ENCODE measurements at places on chromosomes 7 and 10. TPM values are rescaled to one million over a fixed set of nuclear protein-coding genes. Genes with fewer than 3 reads are reported as not detected.

AMPH gene
- total RNA-seq: 0.26 TPM

GRCh38 chr10:124903111-124903510 lies 38.8 kb upstream of the ZRANB1 start:
- no peaks in the 10 kb centered on the region for H3K4me1 ChIP-seq
- H3K27ac ChIP-seq: no peak overlapping the region
- no peaks in the 10 kb centered on the region for H3K27me3 ChIP-seq
- no peak overlapping the region for H3K4me3 ChIP-seq

STRIP2 gene
- 0.22 TPM for total RNA-seq

DNA sequence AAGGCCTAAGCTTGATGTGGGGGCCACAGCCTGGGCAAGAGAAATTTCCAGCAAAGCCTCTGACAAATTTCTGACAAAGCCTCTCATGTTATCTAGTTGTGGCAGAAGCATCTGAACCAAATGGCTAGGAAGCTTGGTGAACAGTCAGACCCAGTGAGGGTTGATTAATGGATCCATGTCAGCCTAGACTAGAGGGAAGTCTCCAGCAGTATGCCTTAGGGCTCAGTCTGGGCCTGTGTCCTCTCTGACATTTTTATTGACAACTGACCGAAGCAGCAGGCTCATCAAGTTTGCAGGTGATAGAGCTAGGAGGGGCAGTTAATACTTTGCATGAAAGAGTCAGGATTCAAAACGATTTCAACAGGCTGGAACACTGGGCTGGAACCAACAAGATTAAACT lies 25.3 kb downstream of the HIF1AN start:
- no peak for DNase-seq
- H3K36me3 ChIP-seq: no peaks in the 10 kb centered on the region
- H3K27ac ChIP-seq: no peak overlapping the region
- no peaks in the 10 kb centered on the region for H3K27me3 ChIP-seq
- H3K4me3 ChIP-seq: no peak overlapping the region

- H3K36me3 ChIP-seq: no peaks in the 10 kb centered on the region
- no peak within 1 kb of the TSS for H3K27ac ChIP-seq
- H3K27me3 ChIP-seq: no peaks in the 10 kb centered on the region
Measured at GRCh38 chr7:138797715-138798320, at the start of the genes ATP6V0A4 and TMEM213. Gene ATP6V0A4 (minus strand): TSS chr7:138798196. CDS start chr7:138771247, 26,949 bp downstream. Gene TMEM213 (plus strand): TSS chr7:138797994. CDS start chr7:138798105, 111 bp downstream.

DNA sequence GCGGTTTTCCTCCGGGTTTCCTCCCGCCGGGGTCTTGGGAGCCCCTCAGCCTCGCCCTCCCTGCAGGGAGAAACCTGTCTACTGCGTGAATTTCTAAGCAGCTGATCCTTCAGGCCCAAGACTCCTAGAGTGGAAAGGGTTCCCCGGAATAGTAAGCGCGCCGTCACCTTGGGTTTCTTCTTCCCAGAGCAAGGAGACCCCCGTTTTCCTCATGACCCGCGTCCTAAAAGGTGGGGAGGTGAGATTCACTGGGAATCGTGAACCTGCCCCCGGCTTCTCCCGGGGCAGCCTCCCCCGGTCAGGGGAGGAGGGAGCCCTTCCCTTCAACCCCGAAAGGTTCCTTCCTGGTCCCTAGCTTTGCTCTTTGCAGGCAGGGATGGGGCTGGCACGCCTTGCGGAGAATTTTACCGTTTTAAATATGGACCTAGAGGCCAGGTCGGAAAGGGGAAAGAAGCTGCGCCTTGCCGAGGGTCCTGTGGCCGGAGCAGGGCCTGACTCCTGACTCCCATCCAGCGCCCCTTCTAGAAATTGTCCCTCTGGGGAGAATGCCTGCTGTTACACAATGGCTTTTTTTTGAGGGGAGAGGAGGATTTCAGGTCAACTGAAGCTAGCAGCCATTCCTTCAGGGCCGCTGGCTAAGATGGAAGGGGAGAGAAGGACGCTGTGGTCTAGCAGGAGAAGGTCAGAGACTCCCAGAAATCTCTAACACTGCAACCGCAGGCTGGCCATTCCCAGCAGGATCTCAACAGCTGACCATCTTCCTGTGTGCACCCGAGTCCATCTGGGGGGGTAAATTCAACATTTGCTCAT lies 11.6 kb upstream of the MNX1 start:
- H3K4me1 ChIP-seq: peaks cover 14% of the 10 kb centered on the region
- H3K36me3 ChIP-seq: no peaks in the 10 kb centered on the region
- peaks cover 46% of the 10 kb centered on the region for H3K27me3 ChIP-seq
- no peak for DNase-seq
- no peak overlapping the region for H3K4me3 ChIP-seq
- no peak overlapping the region for H3K27ac ChIP-seq

DNA sequence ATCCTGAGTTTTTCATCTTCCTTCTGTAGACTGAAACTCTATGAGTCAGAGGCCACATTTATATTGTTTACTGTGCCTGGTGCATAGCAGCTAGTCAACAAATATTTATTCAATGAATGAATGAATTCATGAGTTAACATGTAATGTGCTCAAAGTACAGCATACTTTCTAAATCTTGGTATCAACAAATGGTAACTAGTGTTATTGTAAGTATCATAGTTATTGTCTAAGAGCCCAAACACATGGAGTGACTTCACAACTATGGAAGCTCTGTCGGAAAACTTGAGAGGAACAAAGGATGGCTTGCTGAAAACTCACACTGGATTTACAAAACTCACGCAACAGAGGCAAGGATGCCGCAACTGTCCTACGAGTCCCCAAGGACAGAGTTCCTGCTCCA lies 35.9 kb downstream of the DENND2A start:
- no peak overlapping the region for H3K4me3 ChIP-seq
- H3K27ac ChIP-seq: no peak overlapping the region

DNA sequence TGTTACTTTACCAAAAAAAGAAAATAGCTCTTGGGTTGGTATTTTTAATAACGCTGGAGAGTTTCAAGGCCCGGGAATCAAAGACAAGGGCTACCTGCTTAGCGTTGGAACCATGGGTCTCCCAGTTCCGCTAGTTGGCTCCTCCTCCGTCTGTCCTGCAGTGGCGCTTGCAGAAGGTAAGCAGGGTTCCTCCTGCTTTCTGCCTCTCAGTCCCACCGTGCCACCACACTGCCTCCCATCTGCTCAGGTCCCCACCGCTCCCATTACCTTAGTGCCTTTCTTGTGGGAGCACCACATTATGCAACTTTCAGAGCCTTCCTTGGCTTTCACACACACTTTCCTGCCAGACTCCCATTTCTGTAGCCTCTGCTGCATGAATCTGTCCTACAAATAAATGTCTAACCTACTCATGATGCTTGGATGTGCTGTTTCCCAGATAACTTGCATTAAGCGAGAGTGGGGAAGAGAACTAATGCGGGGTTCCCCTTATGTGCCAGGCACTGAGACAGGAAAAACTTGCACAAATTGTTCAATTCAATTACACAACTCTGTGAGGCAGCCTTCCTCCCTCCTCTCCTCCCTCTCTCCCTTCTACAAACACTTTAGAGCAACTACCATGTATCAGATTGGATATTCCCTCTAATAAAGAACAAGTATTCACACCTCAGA lies 124.5 kb downstream of the AOAH start:
- no peak overlapping the region for H3K4me3 ChIP-seq
- H3K27ac ChIP-seq: no peak overlapping the region
- no peaks in the 10 kb centered on the region for H3K4me1 ChIP-seq
- no peaks in the 10 kb centered on the region for H3K27me3 ChIP-seq
- no peak for DNase-seq
- no peaks in the 10 kb centered on the region for H3K36me3 ChIP-seq

DNA sequence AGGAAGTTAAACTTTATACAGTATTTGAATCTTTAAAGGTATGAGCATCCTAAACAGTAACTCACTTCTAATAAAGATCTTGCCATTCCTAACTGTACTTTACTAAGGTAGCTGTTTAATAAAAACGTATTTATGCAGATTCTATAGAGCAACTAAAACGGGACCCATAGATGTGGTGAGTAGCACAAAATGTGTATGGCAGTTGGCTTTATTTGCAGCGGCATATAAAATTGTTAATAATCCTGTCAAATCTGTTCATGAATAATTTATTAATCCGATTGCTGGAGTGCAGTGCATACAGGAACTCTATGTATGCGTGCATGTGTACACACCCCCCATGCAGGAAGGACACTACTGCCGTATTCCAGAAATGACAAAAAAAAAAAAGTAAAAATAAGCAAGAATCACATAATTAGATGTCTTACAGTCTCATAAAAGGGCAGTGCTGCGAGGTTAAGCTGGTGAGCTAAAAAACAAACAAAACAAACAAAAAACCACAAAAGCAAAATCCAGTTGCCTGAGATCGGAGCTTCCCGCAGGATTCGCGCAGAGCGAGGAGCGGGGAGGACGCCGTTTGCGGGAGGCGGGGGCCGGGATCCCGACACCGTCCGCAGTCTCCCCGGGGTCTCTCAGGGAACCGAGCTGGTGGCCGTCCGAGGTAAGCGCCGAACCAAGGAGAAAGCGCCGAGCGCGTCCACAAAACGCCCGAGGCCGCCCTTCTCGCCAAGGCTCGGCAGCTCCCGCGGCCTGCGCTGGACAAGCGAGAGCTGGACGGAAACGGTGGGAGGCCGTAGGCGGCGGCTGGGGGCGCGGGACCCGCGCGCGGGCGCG lies 518 bp upstream of the COMMD3 start:
- no peak for DNase-seq
- H3K4me3 ChIP-seq: peak overlapping the region; percentile 72
- H3K4me1 ChIP-seq: peaks cover 37% of the 10 kb centered on the region
- peak overlapping the region; percentile 71 for H3K27ac ChIP-seq
- H3K36me3 ChIP-seq: no peaks in the 10 kb centered on the region

GRCh38 chr10:54198051-54198450 lies 603.0 kb downstream of the PCDH15 start:
- no peak overlapping the region for H3K27ac ChIP-seq
- no peak for DNase-seq

DNA sequence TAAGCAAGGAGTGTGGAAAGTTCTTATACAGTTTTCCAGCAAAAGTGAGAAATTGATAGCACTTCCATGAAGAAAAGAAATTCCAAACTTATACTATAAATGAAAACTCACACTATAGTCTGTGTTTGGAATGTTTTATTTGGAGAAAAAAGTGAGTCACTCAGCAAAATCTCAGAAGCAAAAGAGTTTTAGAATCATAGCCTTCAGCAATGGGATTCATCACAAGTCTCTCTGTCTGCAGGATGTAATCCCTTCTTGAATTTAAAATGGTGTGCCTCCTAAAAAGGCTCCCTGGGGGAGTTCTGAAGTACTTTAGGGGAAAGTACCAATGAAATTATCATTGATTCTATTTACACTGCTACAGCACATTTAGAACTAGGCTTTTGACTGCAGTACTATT lies 756.4 kb downstream of the XPNPEP1 start:
- H3K27ac ChIP-seq: no peak overlapping the region
- no peak for DNase-seq
- no peak overlapping the region for H3K4me3 ChIP-seq
- no peaks in the 10 kb centered on the region for H3K4me1 ChIP-seq

Data from CD4-positive, alpha-beta memory T cell (primary cell).